ENCODE measurements at places on chromosomes 2 and 18. TPM values are rescaled to one million over a fixed set of nuclear protein-coding genes. Genes with fewer than 3 reads are reported as not detected.

DNA sequence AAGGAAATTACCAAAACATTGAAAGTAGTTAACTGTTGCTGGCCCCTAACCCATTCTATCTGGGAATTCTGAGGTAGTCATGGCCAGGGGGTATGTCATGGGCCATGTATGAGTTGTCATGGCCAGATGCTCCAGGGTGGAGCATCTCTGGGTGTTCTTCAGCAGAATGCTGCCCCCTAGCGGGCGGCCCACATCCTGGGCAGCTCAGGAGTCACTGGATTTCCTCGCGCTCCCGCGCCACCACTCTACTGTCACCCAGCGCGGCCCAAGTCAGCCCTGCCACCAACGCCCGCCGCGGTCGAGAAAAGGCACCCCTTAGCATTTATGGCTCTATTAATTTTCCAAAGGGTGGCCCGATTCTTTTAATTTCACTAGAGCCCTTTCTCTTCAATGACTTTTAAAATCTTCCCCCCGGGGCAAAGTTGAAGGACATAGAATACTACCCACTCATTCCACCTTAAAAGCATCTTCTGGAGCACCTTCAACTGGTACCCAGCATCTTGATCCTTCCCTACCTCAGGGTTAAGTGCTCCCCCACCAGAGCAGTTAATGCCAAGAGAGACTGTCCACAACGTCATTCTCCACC lies 41.6 kb downstream of the PKDCC start:
- DNase-seq = no peak

GRCh38 chr2:19416784-19417684 lies 58.6 kb upstream of the OSR1 start:
- no peak for DNase-seq

GRCh38 chr18:5463390-5463789 lies 80.4 kb downstream of the EPB41L3 start:
- DNase-seq = no peak

Gene FOXD4L1
- not detected for total RNA-seq

Gene DIPK1C
- not detected for total RNA-seq

Gene ALPI
- total RNA-seq = not detected

Gene CDH20
- not detected for total RNA-seq

Gene DSC2
- not detected for total RNA-seq

Gene LIMS3
- not detected for total RNA-seq

Gene CERKL
- total RNA-seq = not detected

Measured in G401 (cell line).